NT2/D1 (cell line): ENCODE measurements at places on chromosomes 5 and 9.

- DNase-seq, result no peak
Observed at GRCh38 chr9:129022037-129022436, 6.1 kb downstream of the SH3GLB2 start.

DNA sequence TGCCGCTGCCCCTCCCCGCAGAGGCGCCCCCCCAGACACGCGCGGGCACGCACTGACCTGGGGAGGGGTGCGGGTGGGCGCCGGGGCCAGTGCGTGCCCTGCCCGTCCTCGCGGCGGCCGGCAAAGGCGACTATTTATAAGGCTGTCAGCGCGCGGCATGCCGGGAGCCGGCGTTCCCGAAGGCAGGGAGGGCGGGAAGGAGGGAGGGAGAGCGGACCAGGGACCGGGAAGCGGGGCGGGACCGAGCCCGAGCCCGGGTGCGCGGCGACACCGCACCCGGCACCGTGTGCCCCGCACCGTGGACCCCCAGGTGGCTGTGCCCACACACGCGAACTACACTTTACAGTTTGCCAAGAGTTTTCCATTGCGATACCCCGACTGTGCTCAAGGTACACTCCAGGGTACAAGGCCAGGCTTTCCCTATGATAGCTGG is at the start of gene AK1:
Gene AK1 (minus strand): TSS at position 110 of the 433 bp plus-strand sequence. CDS start 3,058 bp downstream, outside the sequence.
- no peak for DNase-seq

- no peak for DNase-seq
Observed at GRCh38 chr5:156718985-156719384, 131.1 kb upstream of the PPP1R2B start.

DNA sequence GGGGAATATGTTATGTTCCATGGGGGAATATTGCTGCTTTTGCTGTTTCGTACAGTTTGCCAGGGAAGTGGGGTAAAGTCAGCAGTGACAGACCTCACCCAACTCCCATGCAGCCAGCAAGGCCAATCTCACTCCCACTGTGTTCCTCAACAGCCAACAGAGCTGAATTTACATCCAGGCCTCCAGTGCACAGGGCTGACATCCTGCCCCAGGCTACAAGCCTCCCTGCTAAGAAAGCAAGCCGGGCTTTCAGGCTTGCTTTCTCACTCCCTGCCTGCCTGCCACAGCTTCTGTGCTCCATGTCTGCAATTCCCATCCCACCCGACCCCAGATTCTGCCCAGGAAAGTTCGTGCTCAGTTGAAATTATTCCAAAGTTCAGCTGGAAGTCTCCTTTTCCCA is 25.5 kb upstream of the SNCAIP start:
- no peak for DNase-seq

GRCh38 chr9:36018891-36019720 is 17.6 kb upstream of the RECK start:
- DNase-seq, result no peak

- no peak for DNase-seq
Observed at GRCh38 chr9:3179711-3180110, 335.8 kb upstream of the PUM3 start.

DNA sequence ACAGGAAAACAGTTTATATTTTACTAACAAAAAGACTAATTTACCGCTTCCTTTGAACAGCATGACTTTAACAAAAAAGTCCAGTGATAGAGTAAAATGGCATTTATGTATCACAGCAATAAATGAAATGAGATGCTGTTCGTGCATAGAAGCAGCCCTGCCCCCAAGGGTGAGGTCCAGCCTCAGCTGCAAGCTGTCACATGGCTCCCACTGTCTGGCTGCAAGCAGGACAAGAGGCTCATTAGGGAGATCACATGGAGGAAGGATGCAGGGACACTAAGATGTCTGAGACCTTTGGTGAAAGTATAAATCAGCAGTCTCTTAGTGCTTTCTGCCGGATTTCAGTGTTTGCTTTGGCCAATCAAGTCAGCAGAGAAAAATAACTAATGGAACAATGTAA is 23.0 kb downstream of the GDNF start:
- no peak for DNase-seq
